ENCODE measurements at places on chromosomes 1 and 21.
A peak's percentile ranks its signal among the peaks of the same experiment; 100 is the strongest.

DNA sequence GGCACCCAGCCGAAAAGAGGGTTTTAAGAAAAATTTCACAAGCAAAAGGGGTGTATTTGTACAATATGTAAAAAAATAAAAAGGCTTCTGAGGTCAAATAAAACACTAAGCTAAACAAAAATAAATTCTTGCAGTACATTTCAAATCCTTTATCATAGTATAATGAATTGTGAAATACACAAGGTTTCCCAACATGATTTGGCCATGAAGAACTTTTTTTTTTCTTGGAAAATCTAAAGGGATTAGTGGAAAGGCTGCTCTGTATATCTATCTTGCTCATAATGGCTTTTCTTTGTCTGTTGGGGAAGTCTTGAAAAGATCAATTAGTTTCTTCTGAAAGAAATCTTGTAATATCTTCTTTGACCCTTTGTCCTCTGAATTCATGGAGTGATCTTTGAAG, 593.4 kb downstream of the PLPP3 start:
- no peak for DNase-seq

GRCh38 chr1:152473887-152474537, 36.6 kb upstream of the LCE5A start:
- DNase-seq = no peak

DNA sequence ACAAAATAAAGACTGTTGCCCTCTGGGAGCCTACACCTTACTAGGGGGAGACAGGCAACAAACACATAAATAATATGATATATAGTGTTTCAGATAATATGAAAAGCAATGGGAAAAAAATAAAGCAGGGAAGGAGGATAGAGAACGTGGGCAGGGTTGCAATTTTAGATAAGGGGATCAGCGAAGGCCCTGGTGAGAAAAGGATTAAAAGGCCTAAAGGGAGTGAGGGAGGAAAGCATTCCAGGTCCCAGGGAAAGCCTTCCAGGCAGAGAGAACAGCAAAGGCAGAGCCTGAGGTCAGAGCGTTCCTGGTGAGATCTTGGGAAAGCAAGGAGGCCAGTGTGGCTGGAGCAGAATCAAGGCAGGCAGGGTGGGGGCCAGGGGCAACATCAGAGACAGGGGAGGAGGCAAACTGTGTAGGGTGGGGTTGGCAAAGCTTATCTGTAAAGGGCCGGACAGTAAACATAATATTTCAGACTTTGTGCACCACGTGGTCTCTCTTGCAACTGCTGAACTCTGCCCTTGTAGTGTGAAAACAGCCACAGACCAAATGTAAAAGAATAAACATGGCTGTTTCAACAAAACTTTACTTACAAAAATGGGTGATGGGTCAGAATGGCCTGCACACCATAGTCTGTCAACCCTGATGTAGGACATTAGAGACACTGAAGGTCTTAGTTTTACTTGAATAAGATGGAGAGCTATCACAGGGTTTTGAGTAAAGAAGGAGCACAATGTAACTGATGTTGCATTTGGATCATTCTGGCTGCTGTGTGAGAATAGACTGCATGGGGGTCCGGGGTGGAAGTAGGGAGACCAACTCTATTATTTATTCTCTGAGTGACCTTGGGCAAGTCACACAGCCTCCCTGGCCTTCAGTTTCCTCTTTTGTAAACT, 13.3 kb upstream of the CPT2 start:
- DNase-seq = no peak

DNA sequence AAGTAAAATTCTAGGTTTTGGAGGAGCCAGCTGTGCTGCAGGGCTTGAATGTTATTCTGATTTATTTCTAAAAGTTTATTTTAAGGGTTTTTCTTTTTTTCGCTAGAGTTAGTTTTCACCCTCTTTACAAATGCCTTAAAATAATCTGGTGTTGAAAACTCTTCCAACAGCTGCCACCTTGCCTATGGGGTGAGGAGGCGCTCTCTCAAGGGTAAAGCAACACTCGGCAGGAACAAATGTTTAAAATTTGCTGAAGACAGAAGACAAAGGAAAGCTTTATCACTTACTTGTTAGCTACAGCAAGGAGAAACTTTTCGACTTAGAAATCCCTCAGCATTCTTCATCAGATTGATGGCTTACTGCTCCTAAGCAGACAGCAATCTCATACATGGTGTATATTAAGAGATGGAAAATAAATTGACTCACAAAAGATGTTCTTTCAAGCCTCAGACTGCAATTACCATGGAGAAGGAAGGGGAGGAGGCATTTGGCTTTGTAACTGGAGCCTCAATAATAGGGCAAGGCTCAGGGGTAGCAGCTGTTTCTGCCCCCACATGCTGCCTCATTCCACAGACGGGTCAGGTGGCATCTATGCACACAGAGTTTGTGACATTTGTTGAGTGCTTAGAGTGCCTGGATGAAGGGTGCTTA, 79.8 kb upstream of the RALGPS2 start:
- DNase-seq = no peak

DNA sequence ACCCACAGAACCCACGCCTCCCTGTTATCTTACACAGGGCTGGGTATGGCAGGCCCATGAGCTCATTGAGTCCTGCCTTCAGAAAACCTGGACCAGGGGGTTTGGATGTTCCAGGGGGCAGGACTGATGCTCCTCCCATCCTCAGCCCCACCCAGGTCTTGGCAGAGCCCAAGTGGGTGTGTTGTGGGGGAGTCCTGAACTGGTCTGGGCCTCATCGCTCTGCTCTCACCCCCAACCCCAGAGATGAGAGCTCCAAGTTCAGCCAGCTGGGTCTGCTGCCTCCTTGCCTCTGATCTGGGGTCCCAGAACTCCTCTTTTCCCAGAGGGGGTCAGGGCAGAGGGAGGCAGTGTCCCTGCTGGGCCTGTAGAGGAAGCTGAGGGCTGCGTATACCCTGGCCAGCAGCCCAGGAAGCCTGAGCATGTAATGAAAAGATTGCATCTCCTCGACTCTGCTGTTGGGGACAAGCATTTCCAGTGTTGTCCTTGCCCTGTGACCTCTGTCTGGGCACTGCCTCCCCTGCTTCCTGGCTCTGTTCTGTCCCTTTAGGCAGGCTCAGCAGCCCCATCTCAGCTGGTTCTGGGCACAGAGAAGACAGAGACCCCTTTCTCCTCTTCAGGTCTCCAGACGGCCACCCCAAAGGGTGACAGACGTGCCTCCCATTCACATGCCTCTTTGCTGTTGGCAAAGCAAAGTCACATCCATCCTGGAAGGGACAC, 54.7 kb upstream of the EPS8L3 start:
- DNase-seq = no peak

- DNase-seq = no peak
These were observed 13.7 kb downstream of the WASF2 start for GRCh38 chr1:27476237-27476636.

GRCh38 chr1:20322825-20323612, 32.3 kb downstream of the VWA5B1 start:
- no peak for DNase-seq

DNA sequence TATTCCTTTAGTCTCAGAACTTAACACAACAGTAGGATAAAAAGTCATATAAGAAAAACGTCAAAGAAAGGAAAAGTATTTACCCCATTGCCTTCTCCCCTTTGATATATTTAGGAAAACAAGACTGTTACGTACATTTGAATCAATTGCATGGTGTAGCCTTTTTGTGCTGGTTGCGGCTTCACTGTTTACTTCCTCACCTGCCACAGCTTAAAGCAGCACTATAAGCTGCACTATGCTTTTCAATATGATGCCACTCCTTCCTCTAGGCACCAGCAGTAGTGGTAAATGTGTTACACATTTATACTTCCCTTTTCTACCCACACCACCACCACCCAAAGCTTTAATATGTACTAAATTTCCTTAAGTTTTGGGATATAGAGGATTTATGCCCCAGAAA, 111.1 kb downstream of the ATP1B1 start:
- peak; percentile 58 for DNase-seq

GRCh38 chr1:118077331-118078045, 107.5 kb downstream of the SPAG17 start:
- DNase-seq = no peak

DNA sequence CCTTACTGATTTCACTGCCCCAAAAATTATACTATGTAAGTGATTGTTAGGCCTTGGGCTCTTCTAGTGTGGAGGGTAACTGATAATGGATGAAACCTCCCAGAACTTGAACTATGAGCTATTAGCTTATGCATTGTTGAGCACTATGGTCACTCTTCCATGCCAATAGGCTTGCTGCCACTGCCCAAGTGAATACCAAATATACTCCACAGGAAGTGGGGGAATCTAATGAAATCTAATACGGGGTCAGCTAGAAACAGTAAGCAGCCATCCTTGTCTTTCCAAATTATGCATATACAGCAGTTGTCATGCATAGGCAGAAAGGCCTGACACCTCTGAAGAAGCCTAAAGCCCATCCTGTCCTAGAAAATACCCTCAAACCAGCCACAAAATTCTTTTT, 198.7 kb upstream of the PTBP2 start:
- DNase-seq = no peak

DNA sequence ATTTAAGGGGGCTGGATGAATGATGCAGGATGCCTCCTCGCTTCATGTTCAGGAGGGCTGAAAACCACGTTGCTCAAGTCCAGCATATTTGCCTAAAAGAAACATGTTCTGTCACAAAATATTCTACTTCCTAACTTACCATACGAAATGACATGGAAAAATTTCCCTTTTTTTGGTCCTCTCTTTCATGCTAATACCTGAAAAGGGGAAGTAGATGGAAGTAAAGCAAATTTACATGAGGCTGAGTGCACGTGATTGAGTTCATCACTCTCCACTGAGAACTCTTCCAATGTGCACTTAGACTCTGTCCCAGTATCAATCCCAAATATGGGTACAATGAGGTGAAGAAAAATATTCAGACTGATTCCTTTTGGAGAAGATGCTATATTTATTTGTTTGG, 23.0 kb downstream of the XCL2 start:
- DNase-seq = no peak

DNA sequence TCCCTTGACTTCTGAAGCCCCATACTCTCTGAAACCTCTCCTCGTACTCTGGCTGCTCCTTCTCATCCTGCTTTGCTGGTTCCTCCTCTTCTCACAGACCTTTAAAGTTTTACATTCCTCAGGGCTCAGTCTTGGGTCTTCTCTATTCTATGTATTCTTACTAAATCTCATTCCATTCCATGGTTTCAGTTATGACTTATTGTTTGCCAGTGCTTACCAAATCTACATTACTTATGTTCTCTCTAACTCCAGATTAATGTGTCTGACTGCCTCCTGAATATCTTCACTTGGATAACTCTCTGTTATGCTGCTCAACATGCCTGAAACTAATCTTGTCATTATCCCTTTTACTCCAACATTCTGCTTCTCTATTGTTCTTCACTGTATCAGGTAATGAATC, 5.4 kb upstream of the SLC35D1 start:
- no peak for DNase-seq

- DNase-seq = no peak
These were observed 51.5 kb downstream of the PTPRF start for GRCh38 chr1:43582162-43582566.

DNA sequence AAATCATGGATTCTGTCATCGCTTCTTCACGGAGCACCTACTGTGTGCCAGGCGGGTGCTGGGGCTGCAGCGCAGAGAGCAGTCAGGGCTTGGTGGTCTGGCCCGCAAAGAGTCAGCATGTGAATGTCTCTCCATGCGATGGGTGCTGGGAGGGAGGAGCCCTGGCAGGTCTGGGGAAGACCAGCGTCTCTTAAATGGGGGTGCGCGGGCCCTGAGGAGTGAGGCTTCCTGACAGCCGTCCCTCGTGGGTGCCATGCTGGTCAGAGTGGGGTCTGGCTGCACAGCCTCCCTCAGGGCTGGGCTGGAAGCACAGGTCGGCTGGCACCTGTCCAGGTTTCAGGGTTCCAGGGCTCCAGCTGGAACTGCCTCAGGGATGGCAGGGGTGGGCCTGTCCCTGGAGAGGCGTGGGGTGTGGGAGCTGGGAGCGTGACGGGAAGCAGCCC, 18.5 kb downstream of the TP73 start:
- DNase-seq = no peak

DNA sequence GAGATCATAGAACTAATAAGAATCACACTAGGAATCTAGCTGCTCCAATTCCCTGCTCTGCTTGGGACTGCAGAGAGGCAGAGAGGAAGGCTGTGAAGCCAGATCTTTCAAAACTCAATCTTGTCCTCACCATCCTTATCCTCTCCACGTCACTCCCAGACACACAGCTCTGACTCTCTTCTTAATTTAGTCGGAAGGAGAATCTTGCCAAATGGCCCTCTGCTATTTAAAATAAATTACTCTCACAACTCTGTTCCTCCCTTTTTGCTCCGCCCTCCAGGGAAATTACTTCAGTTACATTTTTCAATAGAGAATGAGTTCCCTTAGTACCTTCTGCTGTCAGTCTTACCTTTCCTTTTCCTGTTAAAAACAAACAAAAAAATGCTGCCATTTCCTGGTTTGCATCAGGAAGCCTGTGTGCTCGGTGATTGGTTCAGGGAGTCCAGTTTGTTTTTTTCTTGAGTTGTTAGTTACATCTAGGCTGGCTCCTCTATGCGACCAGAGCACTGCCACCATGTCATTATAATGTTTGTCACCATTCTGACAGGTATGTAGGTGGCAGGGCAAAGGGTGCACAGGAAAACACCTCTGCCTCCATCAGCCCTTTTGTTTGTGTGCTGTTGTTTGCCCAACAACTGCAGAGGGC, 80.1 kb downstream of the FCRL5 start:
- no peak for DNase-seq

DNA sequence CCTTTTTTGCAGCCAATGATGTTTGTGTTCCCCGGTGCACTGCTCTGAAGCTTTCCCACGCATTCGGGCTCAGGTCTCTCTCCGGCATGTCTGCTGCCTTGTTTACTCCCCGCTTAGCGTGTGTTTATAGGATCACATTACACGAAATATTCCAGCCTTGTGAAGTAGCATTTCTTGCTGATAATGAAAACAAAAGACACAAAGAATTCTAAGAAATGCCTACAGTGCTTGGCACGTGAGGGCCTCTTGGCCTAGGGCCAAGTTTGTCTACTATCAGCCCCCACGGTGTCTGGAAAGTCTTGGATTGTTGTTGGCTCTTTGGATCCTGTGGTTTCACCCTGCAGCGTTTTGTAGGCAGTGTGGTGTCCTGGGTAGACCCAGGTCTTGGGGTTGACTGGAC, 11.2 kb upstream of the GSTM4 start:
- no peak for DNase-seq

DNA sequence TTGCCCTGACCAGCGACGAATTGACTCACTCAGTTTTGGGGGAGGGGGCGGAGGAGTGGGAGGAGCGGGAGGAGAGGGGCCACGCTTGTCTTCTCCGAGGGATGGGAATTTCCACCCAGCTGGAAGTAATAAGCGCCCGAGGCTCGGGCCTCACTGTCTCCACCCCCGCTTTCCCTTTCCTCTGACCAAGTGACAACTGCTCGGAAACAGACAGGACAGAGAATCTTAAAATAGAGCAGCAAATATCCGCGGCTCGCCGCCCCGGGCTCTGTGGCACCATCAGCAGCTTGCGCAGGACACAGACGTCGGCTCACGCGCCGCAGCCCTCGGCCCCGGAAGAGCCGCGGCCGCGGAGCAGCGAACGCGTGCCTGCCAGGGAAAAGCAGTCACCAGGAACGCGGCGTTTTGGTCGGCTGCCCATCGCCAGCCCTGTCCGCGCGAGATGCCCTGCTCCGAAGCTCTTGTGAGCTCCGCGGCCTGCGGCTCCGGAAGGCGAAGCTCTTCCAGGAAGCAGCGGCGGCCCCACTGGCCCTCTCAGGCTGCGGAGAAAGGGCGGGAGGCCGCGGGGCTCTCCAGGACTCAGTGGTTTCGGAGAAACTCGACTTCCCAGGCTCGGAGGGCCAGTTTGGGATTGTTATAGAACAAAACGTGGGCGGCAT, 10.7 kb upstream of the RGS16 start:
- peak; percentile 62 for DNase-seq

Measured in GDM1 (cell line).